ENCODE measurements at places on chromosomes 7 and 10.

GRCh38 chr10:106991091-106991490 is 173.4 kb downstream of the SORCS1 start:
- DNase-seq, result no peak

GRCh38 chr7:112296432-112296831 is 89.9 kb downstream of the ZNF277 start:
- no peak for DNase-seq

DNA sequence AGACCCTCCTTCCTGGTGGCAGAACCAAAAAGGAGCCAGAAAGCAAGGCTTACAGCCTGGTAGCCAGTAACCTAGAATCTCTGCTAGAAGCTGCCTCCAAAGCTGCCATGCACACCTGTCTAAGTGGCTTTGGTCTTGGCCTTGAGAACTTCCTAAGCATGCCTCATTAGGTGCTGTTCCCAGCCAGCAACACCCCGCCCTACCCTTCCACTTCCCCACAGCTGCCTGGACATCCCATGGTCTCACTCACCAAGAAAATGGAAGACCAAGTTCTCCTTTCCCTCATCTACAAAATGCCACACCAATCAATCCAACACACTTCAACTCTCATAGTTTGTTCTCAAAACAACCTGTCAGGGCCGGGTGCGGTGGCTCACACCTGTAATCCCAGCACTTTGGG is 4.2 kb downstream of the PSAP start:
- DNase-seq, result no peak

- no peak for DNase-seq
Measured at GRCh38 chr7:25091176-25091575, 33.9 kb downstream of the CYCS start.

DNA sequence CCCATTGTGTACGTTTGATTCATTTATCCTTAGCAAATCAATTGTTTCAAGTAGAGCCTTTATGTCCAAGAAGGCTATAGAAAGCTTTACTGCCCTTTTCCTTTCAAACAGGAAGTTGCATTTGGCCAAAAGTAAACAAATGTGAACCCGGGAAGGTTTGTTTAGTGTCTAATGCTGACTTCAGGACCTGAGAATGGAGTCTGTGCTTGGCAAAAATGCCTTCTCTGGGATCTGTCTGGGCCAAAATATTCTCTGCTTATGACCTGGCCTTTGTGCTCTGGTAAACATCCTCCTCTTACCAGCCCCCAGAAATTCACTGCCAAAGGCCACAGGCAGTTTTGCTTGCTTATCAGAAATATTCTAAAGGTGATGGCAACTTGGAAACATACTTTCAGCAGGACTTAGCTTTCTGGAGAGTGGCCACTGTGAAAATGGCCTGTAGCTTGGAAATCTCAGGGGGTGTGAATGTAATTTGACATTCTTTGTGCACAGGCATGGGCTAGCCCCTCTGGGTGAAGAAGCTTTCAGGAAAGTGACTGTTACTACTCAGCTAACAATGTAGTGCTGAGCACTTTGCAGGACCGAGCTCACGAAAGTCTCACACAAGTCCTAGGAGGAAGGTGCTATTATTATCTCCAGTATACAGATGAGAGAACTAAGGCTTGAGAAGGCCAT is 199.5 kb downstream of the PTEN start:
- peak; percentile 21 for DNase-seq

- DNase-seq, result peak; percentile 24
Measured at GRCh38 chr7:151875942-151876898, 695 bp downstream of the PRKAG2 start.

DNA sequence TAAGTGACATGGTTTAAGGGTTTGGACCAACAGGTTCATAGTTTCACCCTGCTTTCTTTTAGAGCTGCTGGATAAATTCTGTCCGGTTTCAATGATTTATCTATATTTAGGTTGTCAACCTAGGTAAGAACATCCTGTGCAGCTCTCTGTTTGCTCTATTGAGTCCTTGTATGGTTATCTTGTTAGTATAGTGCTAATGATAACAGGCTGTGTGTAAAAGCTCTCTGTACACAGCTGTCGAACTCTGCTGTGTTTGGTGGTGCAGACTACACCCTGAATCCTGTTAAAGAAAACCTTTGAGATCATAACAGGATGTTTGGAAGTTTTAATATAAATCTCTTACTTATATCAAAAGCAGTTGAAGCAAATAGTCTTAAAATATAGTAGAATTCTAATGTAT is 219.2 kb downstream of the SDK1 start:
- DNase-seq, result no peak

DNA sequence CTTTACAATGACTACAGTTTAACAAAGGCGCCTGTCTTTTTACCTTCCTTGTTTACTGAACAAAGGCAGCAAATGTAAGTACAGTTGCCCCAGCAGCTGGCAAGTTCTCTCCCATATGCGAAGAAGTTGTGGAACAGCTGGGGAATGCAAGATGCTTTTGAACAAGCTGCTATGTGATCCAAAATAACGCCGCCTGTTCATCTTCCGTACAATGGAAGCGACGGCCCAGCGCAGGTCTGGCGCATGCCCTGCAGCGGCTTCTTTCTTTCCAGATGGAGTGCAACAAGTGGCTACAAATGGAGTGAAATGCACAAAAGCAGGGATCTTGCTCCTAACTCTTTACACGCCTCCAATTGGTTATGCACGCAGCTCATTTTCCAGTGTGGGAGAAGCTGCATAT is 97.0 kb upstream of the SVIL start:
- DNase-seq, result no peak

DNA sequence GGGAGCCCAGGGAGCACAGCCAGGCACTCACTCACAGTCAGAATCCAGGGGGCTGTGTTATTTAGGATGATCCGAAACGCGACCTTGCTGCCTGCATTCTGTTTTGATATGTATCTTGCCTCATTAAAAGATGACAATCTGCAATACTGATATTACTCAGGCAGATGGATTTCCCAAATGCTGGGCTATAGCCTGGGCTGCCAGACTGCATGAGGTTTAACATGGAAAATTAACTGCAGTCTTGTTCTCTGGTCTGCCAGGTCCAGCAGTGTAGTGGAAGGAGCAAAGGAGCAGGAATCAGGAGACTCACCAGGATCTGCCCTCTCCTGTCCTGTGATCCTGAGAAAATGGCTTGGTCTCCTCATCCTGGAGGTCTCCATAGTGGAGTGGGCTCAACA is 258.1 kb downstream of the PAXIP1 start:
- DNase-seq, result no peak

GRCh38 chr10:18216482-18216881 is 76.3 kb downstream of the CACNB2 start:
- peak; percentile 65 for DNase-seq

GRCh38 chr10:11146402-11147171 is 128.9 kb downstream of the CELF2 start:
- peak; percentile 48 for DNase-seq

DNA sequence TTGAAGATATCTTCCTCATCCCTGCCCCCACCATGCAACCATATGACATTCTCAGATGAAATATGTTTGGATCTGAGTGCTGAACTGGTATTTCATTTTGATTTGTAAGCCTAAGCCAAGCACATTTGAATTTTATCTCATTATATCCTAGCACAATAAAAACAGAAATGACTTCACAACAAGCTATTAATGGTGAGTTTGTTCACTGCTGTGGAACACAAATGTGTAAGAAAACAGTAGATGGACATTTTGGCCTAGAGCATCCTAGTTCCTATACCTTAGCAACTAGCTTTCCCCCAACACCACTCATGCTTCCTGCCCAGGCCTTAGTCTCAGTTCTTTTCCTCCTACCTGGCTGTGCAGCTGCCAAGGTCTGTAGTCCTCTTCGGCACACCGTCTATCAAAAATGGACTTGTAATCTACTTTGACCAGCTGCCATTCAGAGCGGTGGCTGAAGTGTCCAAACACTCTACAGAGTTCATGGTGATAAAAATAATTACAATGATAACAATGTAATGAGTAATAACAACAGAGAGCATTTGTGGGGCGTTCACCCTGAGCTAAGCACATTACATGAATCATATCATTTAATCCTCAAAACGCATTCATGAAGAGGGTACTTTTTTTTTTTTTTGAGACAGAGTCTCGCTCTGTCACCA is 491.9 kb downstream of the SORCS1 start:
- no peak for DNase-seq

DNA sequence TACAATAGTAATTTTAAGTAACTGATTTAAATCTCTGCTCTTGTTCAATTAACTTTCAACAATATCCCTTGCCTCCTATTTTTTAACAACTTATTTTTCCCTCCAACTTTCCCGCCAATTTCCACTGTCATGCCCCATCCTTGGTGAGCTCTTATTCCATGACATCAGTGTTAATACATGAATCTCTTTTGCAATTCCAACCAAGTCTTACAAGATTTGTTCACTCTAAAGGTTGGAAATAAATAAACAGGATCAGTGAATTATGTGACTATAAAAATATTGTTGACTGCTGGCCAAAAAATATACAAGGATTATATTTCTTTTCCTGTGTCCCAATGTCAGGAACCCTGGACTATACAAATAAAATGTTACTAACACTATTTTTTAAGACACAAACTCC is 21.0 kb upstream of the AGMO start:
- DNase-seq, result no peak

DNA sequence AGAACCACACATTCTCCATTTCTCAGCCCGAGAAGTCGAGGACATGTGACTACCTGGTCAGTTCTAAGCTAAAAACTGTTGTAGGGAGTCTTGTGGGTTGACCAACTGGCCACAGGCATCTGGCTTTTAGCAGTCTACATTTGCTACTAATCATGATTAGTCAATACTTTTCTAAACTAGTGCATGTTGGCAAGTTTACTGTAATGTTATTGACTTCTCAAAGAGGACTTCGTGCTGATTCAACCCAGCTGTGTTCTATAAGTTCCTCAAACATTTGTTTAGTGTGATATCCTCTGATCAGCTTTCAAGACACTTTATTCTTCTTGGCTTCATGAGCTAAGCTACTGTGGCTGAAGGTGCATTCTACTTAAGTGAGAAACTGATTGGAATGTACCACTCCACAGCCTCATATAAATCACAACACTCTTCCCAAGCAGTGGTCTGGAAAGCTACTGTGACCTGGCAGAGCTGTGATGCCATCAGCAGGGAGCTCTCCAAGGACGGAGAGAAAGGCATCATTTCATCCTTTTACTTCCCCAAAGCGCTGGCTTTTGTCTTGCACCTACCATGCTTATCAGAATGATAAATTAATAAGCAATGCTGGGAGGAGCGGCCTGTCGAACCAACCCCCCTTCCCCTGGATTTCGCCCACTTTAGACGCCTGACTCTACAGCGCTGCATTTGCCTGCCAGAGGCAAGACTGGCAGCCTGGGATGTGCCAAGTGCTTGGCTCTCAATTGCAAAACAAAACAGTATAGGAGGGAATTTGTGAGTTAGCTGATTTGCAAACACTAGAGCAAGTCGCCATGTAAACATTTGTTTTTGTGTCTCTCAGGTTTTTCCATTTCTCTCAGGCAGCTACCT is 206.7 kb upstream of the PLXNA4 start:
- DNase-seq, result peak; percentile 97

DNA sequence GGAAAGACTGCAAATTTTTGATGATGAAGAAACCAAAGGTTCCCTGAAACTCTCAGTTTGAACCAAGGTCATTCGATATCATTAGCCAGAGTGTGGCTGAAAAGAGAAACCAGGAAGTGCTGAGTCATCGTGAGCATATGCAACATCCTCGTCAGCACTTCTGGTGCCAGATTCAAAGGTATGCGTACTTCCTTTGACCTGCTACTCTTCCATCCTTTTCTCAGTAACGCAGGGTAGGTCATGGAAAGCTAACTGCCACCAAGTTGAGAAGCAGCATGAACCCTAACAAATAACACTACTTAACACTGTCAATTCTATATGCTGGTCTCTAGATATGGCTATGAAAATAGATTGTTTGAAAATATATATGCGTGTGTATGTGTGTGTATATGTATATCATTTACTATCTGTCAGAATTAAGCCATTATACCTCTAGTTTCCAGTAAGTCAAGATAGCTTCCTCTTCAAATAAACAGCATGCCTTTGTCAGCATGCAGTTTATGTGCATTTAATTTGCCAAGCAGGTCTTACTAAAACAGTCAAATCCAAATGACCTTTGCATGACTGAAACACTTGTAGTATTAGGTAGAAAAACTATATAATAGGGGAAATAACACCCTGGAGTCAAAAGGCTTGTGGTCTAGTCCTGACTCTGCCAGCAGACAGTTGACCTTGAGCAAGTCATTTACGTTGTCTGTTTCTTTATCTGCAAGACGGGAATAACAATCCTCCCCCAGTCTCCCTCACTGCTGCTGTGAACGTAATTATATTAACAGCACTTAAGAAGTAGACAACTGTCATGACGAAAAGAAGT is 26.4 kb downstream of the CDK6 start:
- peak; percentile 95 for DNase-seq

GRCh38 chr7:30810986-30811385 is 39.8 kb downstream of the MINDY4 start:
- DNase-seq, result no peak

GRCh38 chr7:83908526-83908925 is 259.6 kb upstream of the SEMA3E start:
- DNase-seq, result no peak

- DNase-seq, result peak; percentile 70
Measured at GRCh38 chr10:21531164-21531563, 2.9 kb upstream of the MLLT10 start.

DNA sequence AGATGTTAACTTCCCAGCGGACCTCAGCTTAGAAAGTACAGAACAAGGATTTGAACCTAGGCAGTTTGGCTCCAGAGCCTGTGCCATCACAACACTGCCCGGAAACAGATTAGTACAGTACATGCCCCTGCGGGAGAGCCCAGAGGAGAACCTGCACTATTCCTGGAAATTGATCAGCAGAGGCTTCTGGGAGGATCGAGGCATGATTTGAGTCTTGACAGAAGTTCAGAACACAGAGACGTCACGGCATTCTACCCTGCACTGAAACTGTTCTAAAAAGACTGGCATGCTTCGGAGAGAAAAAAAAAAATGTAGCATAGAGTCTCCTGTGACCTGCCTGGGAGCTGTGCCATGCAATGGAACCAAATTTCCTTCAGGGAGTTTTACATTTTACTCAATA is 9.2 kb upstream of the IL6 start:
- DNase-seq, result no peak

DNA sequence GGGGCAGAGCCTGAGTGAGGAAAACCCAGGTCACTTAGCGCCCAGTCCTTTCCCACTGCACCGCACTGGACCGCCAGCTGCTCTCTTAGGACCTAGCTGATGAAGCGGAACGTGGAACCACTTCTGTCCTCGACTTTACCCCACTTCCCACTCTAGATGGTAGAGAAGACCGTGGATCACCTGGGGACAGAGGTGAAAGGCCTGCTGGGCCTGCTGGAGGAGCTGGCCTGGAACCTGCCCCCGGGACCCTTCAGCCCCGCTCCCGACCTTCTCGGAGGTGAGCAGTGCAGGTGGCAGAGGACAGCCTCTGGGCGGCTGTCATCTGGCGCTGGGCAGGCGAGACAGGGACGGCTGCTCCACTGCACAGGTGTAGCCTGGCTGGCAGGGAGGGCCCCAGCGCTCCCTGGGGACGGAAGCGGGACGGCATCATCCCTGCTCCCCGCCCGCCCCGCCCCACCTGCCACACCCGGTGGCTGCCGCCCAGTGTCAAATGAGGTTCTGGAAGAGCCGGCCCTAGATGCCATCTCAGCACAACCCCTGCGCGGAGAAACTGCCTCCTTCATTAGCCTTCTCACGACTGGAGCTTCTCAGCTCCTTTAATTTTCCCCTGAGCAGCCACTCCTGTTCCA is 11.7 kb downstream of the PLAC9 start:
- DNase-seq, result no peak

GRCh38 chr7:94602181-94602580 is 53.8 kb downstream of the SGCE start:
- DNase-seq, result peak; percentile 10

GRCh38 chr7:117021986-117022385 is 68.7 kb downstream of the ST7 start:
- no peak for DNase-seq

Measured in fibroblast of mammary gland (primary cell).